ENCODE measurements at places on chromosomes 4 and X. TPM values are rescaled to one million over a fixed set of nuclear protein-coding genes. Genes with fewer than 3 reads are reported as not detected.

MAGEH1 gene
- 7.8 TPM for total RNA-seq

ACSL4 gene
- total RNA-seq, result 22.4 TPM

DMRTC1B gene
- not detected for total RNA-seq

NRK gene
- not detected for total RNA-seq

MEPE gene
- not detected for total RNA-seq

RBM3 gene
- total RNA-seq, result 385 TPM

PITX2 gene
- total RNA-seq, result 1.0 TPM

PCDH19 gene
- not detected for total RNA-seq

SASH3 gene
- not detected for total RNA-seq

GRIA2 gene
- not detected for total RNA-seq

FGG gene
- total RNA-seq, result 9.9 TPM

LAGE3 gene
- 46.6 TPM for total RNA-seq
